Activated T-helper 1 cell treated with anti-CD3 and anti-CD28 coated beads, Interleukin-2, amount 50 U/mL, for 16 hours (primary cell): ENCODE measurements at places on chromosomes 7 and 10.

DNA sequence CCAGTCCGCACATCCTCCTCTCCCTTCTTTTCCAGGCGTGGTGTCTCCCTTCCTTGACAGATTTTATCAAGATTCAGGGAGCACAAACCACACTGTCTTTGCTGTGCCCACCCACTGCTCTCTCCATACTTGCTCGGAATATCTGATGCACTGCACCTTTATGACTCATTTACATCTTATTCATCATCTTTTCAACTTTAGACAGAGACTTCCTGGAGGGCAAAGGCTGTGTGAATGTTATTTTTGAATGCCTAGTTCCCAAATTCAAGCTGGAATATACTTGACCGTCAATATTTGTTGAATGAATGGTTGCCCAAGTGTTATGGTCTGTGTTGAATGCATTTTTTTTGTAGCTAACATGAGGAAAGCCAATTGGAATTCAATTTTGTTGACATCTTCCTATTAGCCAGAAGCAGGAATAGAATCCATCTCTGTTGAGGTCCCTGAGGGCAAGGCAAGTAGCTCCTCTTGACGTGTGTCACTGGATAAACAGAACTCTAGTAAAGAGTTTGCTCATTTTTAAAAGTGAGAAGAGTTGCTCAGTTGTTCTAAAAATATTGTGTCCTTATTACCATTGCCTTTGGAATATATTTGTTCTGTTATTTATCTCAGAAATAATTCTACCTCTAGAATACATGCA, 95.0 kb downstream of the KLF6 start:
- no peak for DNase-seq

DNA sequence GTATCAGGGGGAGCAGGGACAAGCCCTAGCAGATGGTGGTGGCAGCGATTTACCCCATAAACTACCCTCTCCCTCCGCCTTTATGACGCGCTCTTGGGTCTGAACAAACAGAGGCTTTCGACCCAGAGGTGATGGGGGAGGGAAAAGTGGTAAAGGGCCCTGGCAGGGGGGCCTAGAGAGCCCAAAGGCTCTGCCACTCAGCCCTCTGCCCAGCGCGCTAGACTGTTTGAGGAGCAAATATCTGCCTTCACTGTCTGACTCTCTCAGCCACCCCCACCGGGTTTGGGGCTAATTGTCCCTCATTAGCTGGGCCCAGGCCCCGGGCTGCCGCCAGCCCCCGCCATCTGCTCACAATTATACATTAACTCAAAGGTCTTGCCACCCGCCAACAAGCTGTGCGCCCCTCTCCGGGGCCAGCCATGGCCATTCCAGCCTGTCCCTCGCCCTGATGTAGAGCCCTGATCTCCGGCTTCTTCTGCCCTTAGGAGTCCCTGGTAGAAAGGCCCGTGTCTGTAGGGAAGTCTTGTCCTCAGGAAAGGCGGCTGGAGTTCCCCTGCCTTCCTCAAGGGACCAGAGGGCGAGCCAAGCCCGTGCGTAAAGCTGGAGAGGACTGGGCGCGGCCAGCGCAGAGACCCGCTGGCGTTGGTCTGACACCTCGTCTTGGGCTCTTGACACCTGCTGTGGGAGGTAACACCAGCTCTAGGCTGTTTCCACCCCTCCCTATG, 1.9 kb upstream of the PAX4 start:
- no peak for DNase-seq

DNA sequence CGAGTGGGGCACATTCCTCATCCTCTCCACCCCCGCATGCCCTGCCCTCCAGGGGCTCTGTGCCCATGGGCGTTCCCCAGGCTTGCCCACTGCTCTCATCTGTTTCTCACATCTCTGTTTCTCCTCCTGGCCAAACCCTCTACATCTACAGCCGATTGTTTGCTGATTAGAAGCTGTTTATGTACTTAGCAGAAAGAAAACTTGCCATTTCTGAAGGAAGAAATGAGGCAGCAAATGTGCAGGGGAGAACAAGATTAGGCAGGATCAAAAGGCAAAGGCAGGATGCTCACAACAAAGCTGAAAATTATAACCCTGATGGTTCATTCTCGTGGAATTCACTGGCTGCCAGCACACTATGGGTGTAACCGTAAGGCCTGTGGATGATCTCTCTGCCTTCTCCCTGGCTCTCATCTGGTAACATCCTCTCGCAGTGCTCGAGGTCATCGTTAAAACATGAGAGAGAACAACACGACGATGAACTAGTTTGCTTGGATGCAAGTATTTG, 111.6 kb upstream of the KLF14 start:
- no peak for DNase-seq

- no peak for DNase-seq
Observed at GRCh38 chr10:98316170-98316569, 48.2 kb upstream of the LOXL4 start.

DNA sequence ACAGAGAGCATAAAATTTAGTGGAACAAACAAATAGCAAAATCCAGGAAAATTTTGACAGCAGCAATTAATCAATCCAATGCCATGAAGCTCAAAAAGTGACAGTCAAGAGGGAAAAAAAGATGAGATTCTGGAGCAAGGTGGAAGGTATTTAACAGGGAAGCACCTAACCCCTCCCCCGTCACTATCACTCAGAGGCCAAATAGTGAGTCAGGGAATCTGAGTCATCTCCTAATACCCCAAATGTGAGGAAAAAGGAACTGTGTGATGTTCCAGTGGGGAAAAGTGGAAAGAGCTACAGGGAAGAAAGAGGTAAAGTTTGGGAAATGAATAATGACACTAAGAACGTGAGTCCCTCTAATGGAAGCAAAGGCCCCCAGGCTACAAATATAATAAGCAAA, 113.2 kb upstream of the PHF14 start:
- DNase-seq: no peak

- DNase-seq: no peak
Observed at GRCh38 chr7:143243614-143244013, 19.6 kb upstream of the GSTK1 start.

- DNase-seq: no peak
Observed at GRCh38 chr7:89503281-89503680, 651.0 kb upstream of the STEAP1 start.

- DNase-seq: no peak
Observed at GRCh38 chr7:506921-507622, 12.6 kb downstream of the PDGFA start.

DNA sequence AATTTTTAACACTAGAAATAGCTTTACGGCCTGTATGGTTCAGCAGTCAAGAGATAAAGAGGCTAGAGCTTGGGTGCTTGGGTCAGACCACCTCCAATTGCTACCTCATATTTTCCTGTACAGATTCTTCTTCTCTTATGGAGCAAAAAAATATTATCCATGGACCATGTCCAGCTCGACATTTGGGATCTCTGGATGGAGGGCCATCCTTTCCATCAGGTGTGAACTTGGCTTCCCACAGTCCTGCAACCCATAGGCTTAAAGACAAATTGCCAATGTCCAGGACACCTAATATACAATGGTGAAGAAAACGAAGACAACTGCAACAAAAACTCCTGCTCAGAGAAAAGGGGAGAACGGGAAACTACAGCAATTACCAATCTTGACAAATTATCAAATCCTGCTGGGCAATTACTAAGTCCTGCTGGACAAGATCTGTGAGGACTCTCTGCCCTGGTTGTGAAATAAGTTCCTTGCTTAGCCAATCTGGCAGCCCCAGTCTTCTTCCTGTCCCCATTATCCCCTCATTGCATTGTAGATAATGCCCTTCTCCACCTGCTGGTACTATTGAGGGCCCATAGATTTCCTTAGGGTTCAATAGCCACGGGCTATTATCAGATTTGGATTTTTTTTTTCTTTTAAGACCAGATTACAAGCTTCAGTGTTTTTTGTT, 42.0 kb upstream of the BRAF start:
- DNase-seq: no peak

DNA sequence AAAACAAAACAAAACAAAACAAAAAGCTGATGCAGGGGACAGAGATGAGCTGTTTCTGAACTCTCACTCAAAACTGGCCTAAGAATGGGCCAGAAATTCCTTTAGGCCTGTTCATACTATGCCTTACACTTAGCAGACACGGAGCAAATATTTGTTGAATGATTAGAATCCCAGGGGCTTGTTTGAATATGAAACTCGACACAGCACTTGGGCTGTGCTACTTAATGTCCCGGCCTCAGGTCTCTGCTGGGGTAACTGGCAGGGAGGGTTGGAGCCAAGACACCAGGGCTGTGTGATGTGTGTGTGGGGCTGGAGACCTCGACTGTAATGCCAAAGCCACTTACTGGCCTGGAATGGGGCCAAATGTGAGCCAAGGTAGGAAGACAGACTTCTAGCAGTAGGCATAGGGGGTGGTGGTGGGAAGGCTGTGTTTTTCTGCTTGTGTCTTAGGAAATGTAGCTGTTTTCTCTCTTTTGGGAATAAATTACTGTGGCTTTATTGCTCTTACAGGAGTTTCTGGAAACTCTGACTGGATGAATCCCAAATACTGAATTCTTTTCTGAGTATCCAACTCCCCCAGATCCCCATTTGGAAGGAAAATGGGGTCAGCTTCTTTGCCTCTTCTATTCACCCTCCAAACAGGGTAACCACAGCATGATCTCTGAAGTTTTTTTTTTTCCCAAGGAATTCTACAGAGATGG, 66.7 kb downstream of the EMX2 start:
- no peak for DNase-seq

GRCh38 chr7:101838837-101839483, 21.5 kb downstream of the CUX1 start:
- DNase-seq: no peak

DNA sequence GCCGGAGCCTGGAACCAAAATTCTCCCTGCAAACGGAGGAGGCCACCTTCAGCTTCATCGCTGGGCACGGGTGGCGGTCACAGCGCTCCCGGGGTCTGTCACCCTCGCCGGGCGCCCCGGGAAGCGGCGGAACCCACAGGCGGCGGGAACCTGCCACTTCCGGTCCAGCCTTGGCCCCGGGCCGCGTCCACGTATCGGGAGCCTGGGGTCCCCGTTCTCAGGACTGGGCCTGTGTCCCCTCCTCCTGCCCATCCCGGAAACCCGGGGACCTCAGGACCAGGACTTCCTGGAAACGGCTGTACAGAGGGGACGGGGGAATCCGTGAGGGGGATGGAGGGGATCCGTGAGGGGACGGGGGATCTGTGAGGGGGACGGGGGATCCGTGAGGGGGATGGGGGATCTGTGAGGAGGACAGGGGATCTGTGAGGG, 25.4 kb downstream of the PDGFA start:
- no peak for DNase-seq

GRCh38 chr7:13908667-13909397, 80.6 kb downstream of the ETV1 start:
- DNase-seq: no peak

GRCh38 chr7:148883266-148884048, 634 bp downstream of the EZH2 start:
- DNase-seq: peak; percentile 47

DNA sequence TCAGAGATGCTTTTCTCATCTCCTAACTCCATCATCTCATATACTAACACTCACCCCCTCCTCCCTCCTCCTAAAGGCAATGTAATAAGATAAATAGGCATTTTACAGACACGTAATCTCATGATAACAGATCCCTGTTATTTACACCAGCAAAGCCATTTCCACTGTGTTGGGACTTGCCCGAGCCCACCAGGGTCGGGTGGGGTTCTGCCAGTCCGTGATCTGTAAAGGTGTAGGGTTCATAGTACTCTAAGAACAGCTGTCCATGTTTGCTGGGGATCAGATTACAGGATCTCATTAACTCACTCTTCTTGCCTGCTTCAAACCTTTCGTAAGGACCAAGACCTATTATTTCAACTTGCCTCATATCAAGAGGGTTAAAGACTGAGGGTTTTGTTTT, 172.4 kb downstream of the FZD1 start:
- no peak for DNase-seq

GRCh38 chr7:1920266-1920681, 250.2 kb downstream of the ELFN1 start:
- DNase-seq: no peak

DNA sequence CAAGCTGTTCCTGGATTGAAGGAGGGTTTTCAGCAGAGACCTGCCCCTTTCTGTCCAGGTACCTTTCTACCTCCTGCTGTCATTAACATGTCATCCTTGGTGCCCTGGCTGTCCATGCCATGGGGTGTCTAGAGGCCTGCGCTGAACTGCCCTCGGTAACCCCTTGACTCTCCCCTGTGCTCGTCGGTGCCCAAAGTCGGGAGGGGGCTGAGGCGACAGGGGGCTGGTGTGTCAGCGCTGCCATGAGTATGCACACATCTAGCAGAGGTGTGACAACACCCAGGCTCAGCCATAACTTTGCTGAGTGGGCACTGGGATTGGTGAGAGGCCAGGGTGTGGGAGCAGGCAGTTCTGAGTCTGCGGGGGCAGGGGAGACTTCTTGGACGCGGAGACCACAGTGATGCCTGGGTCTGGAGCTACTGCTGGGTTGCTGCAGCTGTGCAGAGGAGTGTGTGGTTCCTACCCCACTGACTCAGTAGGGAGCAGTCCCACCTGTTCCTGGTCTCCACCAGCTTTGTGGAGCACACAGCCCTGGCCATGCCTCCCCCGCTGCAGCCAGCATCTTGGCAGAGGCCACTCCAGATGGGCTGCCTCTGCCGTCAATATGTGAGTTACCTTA, 376.2 kb upstream of the SEMA3C start:
- no peak for DNase-seq
